Lower lobe of right lung (tissue), 2 donors: ENCODE measurements at places on chromosomes 2 and 18. TPM values are rescaled to one million over a fixed set of nuclear protein-coding genes. Genes with fewer than 3 reads are reported as not detected.

- DNase-seq = no peak
Observed at GRCh38 chr2:241999184-241999583, 129.7 kb downstream of the RTP5 start.

DNA sequence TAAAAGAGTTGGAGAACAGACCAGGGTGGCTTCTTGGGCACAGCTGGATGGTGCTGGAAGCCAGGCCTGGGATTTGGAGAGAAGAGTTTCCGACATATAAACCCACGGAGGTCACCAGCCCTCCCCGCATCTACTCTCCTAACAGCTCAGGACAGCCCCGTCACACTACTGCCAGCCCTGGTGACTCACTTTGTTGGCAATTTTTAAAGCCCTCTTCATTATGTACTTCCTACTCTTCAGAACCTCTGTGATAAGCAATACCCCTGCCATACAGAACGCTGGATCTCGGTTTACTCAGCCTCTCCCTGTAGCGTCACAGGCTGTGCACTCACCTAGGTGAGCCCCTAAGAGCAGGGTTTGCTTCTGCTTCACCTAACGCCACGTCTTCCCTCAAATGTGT lies 48.1 kb downstream of the ID2 start:
- peak; percentile 63 for DNase-seq

GRCh38 chr2:225599856-225600255 lies 200.3 kb downstream of the NYAP2 start:
- DNase-seq = no peak

The SLC5A7 gene
- 0.30 TPM for total RNA-seq

The CFC1 gene
- total RNA-seq = not detected

The TWIST2 gene
- 8.4 TPM for total RNA-seq
